Fibroblast of skin of left quadriceps (primary cell): ENCODE measurements at places on chromosomes 6 and 20.

- no peak for DNase-seq
These were observed 19.8 kb downstream of the PDE7B start for GRCh38 chr6:135871296-135871695.

GRCh38 chr20:11540558-11540957 is 377.1 kb upstream of the BTBD3 start:
- no peak for DNase-seq

GRCh38 chr20:46399401-46399800 is 7.0 kb downstream of the ELMO2 start:
- DNase-seq, result no peak

DNA sequence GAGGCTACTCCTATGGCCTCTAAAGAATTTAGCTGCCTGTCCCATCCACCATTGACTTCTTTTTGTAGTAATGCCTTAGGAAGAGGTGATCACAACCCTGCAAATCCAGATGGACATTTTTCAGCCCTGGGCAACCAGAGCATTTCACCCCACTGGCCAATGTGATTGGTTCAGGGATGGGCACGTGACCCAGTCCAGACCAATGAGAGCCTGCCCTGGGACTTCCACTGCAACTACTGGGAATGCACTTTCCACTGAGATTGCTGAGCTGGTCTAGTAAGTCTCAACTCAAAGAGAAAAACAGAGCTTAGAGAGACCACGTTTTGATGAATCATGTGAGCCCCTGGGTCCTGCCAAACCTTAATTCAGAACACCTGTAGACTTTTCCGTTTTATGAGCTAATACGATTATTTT is 8.9 kb upstream of the UBE2V1 start:
- peak; percentile 67 for DNase-seq

DNA sequence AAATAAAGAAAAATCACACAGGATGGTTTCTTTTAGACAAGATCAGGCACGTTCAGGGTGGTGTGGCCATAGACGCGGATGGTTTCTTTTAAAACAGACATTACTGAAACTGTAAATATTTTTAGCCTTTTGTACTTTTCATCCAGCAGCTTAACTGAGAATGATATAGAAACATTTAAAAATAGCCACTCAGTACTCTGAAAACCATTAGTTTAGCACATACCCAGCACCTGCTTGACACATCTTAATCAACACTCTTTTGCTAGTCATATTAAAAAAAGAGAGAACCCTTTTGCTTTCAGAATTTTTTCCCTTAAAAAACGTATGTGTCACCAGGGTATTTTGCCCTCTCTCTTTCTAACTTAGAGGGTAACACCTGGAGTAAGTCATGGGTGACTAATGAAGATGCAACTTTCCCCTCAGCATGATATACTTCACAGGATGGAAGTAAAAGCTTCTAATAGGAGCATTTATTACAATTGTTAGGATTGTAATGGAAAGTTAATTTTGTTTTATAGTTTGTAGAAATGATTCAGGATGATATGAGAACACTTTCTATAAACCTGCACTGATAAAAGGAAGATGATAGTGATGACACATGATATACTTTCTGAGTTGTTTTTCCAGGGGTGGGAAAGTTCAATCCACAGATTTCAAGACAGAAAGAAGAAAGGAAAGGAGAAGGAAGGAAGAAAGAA is 45.2 kb downstream of the BACH2 start:
- no peak for DNase-seq

- no peak for DNase-seq
These were observed 33.2 kb downstream of the DCDC2 start for GRCh38 chr6:24324617-24325016.

- DNase-seq, result no peak
These were observed 775.8 kb downstream of the MAFB start for GRCh38 chr20:39913274-39913673.

DNA sequence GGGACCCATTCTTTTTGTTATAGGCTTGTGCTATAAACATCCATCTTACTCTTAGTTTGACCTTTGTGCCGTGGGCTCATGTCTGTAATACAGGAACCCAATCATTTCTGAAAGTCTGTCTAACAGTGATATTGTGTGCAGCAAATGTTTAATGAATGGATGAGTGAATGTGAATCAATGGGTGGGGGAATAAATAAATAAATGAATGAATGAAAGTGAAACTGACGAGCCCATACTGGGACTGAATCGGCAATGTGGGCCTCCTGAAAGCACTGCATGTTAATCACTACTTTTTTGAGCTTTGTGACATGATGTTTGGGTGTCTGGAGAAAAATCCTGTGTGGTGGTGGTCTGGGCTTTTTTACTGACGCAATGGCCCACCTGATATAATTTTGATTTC is 175.0 kb downstream of the GMPR start:
- DNase-seq, result no peak

- DNase-seq, result peak; percentile 93
These were observed 99.4 kb downstream of the MYB start for GRCh38 chr6:135280375-135281136.

- DNase-seq, result no peak
These were observed 1235.7 kb upstream of the MAP3K7 start for GRCh38 chr6:91822581-91822980.

DNA sequence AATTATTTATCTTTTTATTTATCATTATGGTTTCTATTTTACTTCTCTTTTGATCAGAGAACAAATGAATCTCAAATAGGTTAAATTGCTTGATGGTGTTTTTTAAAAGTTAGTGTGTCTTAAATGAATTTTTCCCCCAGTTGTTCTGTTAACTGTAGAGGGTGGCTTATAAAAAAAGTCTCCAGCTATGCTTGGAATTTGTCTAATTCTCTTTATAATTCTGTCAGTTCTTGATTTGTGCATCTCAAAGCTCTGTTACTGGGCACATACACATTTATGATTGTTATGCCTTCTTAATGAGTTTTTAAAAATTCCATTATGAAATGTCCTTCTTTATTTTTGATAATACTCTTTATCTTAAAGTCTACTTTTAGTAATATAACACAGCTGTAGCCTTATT is 58.0 kb downstream of the LIN28B start:
- no peak for DNase-seq

DNA sequence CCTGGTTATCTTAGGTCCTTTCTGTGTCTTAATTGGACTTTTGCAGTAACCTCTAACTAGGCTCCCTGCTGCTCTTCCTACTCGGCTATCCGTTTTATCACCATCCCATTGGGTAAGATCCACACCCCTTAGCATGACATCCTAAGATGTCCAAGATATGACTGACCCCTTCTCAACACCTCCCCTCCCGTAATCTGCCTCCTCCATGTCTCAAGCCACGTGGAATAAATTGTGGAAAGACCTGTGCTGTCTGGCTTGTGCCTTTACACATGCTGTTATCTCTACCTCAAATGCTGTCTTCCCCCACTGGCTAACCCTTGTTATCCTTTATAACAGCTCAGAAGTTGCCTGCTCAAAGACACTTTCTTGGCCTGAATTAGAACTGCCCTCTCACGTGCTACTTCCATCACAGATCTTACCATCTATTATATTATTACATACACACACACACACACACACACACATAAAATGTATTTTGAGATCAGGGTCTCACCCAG is 26.5 kb downstream of the EIF2S2 start:
- no peak for DNase-seq

DNA sequence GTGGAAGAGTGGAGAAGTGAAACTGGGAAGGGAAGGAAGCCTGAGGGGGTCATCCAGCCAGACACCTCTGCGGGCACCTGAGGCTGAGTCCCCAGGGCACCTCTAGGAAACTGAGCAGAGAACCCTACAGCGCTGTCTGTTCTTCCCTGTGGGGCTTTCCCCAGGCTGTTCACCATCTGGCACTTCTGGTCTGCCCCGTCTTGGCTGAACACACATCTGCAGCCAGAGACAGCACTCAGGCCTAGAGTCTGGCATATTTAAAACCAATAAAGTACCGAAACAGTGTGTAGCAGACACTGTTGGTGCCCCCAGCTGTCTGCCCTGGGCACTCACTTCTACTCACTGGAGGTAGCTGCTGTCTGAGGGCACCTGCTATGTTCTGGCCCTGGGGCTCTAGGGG is 9.4 kb upstream of the ARFGEF2 start:
- no peak for DNase-seq
